ENCODE measurements at places on chromosomes 6 and 20. TPM values are rescaled to one million over a fixed set of nuclear protein-coding genes. Genes with fewer than 3 reads are reported as not detected.

GRCh38 chr6:170094686-170095272 is 196.1 kb downstream of the DLL1 start:
- no peaks in the 10 kb centered on the region for H3K36me3 ChIP-seq
- H3K4me1 ChIP-seq = peaks cover 12% of the 10 kb centered on the region
- no peak overlapping the region for H3K27ac ChIP-seq
- peak; percentile 13 for DNase-seq

Gene OR12D2
- not detected for total RNA-seq

DNA sequence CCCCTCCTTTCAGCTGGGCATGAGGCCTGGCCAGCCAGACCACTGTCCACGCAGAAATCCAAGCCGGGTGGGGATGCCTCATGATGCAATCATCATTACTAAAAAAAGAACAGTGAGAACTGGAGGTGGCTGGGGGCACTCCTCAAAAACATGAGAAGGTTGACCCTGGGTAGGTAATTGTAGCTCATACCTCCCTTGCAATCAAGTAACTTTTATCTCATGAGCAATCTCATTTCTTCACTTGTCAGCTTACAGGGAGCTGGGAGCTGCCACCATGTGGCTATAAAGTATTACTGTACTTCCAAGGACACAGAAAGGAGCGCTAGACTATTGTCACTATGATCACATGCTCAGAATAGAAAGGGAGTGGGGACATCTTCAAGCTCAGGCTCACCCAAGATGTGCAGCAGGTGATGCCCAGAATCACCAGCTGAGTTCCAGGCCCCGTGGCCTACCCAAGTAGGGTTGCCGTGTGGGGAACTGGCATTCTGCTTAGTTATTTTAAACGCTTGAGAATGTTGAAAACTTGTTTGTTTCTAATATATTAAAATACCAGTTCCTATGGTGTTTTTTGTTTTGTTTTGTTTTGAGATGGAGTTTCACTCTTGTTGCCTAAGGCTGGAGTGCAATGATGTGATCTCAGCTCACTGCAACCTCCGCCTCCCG is 3.0 kb upstream of the CDH26 start:
- no peak overlapping the region for H3K27ac ChIP-seq
- DNase-seq = no peak
- no peaks in the 10 kb centered on the region for H3K4me1 ChIP-seq
- no peak overlapping the region for H3K4me3 ChIP-seq
- peaks cover 3% of the 10 kb centered on the region for H3K36me3 ChIP-seq

DNA sequence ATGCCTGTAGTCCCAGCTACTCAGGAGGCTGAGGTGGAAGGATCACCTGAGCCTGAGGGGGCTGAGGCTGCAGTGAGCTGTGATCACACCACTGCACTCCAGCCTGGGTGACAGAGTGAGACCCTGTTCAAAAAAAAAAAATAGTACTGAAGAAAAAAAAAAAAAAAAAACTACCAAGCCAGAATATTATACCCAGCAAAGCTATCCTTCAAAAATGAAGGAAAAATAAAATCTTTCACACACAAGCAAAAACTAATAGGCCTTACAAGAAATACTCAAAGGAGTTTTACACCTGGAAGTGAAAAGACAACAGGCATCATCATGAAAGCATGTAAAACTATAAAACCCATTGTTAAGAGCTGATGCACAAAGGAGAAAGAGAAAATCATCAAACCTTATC is 37.5 kb upstream of the SRSF6 start:
- peaks cover 15% of the 10 kb centered on the region for H3K27me3 ChIP-seq
- no peaks in the 10 kb centered on the region for H3K4me1 ChIP-seq
- DNase-seq = no peak
- no peak overlapping the region for H3K27ac ChIP-seq
- H3K36me3 ChIP-seq = no peaks in the 10 kb centered on the region

Gene DST
- total RNA-seq = 0.49 TPM

Gene PBOV1
- not detected for total RNA-seq

Gene MICB
- 17.2 TPM for total RNA-seq

Gene TP53INP2
- 4.2 TPM for total RNA-seq

- no peaks in the 10 kb centered on the region for H3K36me3 ChIP-seq
- peaks cover 32% of the 10 kb centered on the region for H3K4me1 ChIP-seq
- no peak for DNase-seq
- no peak overlapping the region for H3K27ac ChIP-seq
- no peak overlapping the region for H3K4me3 ChIP-seq
These were observed 1.7 kb upstream of the C20orf203 start for GRCh38 chr20:32675223-32675975.

Gene DYNLT1
- total RNA-seq = 43.9 TPM

- H3K4me3 ChIP-seq = no peak overlapping the region
- H3K27me3 ChIP-seq = no peaks in the 10 kb centered on the region
- no peak for DNase-seq
- H3K36me3 ChIP-seq = no peaks in the 10 kb centered on the region
- H3K4me1 ChIP-seq = no peaks in the 10 kb centered on the region
These were observed 209.0 kb downstream of the THBS2 start for GRCh38 chr6:169044381-169045230.

Gene TAAR8
- not detected for total RNA-seq

GRCh38 chr20:36779656-36780025 is 6.1 kb upstream of the DSN1 start:
- H3K27ac ChIP-seq = no peak overlapping the region
- no peak for DNase-seq
- H3K4me3 ChIP-seq = no peak overlapping the region
- H3K4me1 ChIP-seq = peaks cover 7% of the 10 kb centered on the region

Gene CCDC170
- total RNA-seq = not detected

DNA sequence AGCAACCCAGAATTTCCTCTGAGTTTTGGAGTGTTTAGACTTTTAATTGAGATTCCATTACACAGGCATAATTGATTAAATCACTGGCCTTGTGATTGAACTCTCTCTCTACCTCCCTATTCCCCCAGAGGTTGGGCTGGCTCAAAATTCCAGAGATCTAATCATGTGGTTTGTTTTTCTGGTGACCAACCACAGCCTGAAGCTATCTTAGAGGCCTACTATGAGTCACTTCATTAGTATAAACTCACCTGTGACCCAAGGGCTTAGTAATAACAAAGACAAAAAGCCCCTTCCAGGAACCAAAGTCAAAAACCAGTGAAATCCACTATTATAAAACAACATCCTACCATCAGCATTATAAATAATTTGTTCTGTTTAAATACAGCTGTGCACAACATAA is 992.5 kb upstream of the CITED2 start:
- no peak for DNase-seq
- no peak overlapping the region for H3K27ac ChIP-seq
- no peaks in the 10 kb centered on the region for H3K27me3 ChIP-seq
- no peaks in the 10 kb centered on the region for H3K36me3 ChIP-seq
